ENCODE measurements at places on chromosomes 5 and 9.

GRCh38 chr9:16873126-16873802 is 2.8 kb upstream of the BNC2 start:
- DNase-seq, result no peak

- no peak for DNase-seq
Measured at GRCh38 chr5:171624396-171624795, 161.2 kb upstream of the SMIM23 start.

GRCh38 chr5:151708126-151708525 is 21.4 kb upstream of the SPARC start:
- no peak for DNase-seq

DNA sequence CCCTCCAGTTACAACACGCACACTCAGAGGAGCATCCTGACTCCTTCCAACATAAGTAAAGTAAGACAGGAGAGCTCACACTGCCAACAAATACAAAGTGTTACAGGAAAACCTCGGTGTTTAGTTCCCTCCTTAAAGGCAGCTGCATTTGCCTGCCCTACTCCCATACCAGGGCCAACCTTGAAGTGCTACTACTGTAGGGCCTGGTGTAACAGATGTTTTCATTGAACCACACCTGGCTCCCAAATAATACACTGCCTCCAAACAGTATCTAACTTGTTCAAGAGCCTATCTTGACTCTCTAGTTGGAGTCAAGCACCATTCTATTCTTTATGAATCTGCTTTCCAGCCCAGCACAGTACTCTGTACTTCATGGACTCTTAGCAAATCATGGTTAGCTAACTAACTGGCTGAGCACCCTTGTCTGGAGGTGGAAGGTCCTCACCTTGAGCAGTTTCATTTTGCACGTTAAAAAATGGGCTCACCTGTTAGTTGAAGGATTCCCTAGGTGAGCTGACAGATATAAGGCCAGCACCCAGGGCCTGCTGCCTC is 34.6 kb downstream of the TTC39B start:
- no peak for DNase-seq

DNA sequence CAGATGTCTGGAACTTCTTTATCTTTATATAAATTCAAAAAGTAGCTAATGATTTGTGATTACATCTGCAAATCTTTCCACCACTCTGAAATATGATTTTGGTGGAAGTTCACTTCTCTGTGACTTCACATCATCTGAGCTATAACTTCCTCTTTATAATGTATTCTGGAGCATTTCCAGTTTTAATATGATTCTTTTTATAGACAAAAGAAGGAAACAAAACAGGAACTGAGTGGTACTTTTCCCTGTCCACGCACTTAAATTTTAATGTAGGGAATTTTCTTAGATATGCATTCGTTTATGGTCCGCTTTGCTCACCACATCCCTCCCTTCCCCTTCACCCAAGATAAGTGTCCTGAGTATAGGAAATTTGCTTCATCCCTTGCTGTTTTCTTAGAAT is 333.5 kb downstream of the CHSY3 start:
- no peak for DNase-seq

DNA sequence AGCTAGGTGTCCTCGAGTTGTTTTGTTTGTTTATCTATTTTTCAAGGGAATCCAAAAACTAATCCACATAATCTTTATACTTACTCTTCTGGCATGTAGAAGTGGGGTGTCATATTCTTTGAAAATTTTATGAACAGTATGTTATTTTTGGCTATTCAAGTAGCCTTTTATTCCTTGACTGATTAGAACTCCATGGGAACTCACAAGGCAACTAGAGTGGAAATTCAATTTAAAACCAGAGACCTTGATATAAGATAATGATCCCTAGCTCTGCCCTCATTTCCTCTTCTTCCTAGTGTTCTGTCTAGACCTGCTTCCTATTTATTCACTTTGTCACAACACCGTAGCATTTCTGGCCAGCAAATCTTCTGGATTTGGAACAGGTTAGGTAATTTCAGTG is 1123.7 kb upstream of the C9orf72 start:
- DNase-seq, result no peak

DNA sequence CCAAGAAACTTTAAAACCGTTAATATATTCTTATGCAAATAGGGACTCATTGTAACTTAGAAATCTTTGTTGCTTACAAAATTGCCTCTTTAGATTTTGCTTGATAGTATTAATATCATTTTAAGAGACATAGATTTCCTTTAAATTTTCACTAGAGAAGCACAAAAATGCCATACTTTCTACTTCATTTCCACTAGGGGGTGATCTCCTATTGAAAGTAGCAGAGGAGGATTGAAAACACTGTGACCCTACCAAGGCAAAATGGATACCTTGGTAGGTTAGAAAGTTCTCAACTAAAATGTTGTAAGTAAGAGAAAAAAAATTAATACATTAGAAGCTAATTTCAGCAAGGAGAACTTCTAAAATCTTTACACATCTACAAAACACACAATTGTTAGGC is 204.9 kb downstream of the CHSY3 start:
- DNase-seq, result no peak

- no peak for DNase-seq
Measured at GRCh38 chr5:80141147-80141671, 106.1 kb downstream of the THBS4 start.

- no peak for DNase-seq
Measured at GRCh38 chr9:13904746-13905145, 409.2 kb downstream of the NFIB start.

DNA sequence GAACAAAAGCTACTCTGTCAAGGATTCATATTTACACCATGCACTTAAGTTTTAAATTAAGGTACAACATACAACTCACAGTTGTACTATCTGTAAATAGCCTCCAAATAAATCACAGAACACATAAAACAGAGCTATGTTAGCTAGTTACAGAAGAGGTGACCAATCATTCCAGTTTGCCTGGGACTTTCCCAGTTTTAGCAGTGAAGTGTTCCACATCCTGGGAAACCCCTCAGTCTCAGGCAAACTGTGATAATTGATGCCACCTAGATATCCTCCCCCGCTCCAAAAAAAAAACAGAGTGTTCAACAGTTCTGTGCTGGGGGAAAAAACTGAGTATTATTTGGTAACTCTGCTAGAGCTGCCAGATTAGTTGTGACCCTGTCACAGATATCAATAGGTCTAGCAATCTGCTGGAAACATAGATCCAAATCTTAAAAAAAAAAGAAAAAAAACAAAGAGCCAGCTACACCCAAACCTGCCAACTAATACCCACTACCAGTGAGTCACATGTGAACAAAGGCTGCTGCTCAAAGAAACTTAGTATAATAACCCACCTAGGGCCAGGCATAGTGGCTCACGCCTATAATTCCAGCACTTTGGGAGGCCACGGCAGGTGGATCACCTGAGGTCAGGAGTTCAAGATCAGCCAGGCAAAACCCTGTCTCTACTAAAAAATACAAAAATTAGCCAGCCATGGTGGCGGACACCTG is 5.7 kb downstream of the TBCA start:
- DNase-seq, result no peak

DNA sequence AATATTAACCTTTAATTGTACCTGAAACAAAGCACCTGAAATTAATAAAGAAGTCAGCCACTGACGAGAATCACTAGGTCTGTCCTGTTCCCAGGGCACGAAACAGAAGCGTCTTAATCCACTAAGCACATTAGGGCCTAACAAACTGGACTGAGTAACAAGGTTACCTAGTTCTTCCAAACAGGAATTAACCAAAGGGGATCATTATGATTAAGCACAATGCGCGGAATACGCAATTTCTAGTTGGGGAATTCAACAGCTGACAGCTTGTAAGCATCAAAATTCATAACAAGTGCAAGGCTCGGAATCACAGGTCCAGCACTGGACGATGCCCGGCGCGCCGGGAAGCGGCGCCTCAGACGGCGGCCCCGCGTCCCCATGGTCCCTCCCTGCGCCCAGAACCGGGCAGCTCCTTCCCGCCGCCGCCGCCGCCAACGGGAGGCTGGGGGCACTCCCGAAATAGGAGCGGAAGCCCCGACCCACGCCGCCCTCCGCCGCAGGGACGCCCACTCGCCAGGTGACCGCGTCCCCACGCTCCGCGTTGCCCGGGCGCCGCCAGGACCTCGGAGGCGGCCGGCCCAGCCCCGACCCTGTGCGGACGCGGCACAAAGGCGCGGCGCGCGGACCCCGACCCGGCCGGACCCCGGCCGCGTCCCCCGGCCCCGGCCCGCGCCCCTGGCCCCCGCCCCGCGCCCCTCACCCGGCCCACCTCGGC is 898 bp downstream of the CAMSAP1 start:
- no peak for DNase-seq

DNA sequence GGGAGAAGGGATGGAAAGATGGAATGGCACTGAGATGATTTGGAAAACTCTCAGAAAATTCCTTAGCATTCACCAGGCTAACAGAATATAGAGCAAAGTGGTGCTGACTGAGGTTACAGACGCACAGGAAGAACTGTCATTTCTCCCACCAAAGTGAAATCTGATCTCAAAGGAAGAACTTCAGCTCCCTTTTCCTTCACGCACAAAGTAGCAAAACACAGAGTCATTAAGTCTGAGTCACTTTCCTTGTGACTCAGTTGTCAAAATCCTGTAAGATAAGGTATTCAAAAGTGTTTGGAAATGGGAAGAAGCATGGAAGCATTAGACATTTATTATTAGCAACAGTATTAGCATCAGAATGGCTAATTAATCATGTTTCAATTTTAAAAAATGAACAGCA is 11.7 kb downstream of the MPDZ start:
- DNase-seq, result no peak

GRCh38 chr9:85884256-85884655 is 56.7 kb upstream of the NAA35 start:
- no peak for DNase-seq

GRCh38 chr9:116380496-116380995 is 227.0 kb downstream of the PAPPA start:
- DNase-seq, result no peak

DNA sequence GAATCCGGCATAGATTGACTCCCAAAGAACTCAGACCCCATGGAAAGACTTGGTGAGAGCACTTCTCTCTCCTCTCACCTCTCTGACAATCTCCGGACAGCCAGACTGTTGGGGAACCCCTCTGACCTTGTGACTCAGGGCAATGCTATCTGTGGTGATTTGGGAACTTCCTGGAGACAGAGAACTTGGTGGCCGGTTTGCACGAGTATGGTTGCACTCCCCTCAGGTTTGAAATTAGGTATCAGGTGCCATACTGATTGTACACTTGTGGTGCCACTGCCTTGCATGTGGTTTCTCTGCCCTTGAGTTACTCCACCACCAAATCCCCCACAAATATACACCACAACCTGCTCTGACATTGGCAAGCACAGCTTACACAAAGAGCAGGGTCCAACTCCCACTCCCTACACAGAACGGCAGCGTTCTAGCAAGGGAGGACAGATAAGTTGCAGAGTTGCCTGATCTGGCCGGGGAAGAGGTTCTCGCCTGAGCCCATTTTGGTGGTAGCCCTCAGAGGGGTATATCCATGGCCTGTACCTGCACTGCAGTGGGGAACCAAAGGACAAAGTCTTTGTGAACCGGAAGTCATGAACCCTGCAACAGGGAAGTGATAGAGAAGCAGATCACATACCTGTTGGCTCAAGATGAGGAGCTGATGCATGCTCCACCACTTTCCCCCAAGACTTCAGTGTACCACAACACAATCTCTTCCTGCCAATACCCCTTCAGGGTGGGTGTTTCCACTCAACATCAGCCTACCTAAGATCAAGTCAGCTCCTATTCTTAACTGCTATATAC is 255.1 kb downstream of the MCTP1 start:
- DNase-seq, result no peak

GRCh38 chr5:150412319-150413175 is at the start of gene CD74:
Gene CD74, minus strand, starts transcription at chr5:150412910. Its CDS starts 161 bp downstream, at chr5:150412749.
- DNase-seq, result peak; percentile 79

DNA sequence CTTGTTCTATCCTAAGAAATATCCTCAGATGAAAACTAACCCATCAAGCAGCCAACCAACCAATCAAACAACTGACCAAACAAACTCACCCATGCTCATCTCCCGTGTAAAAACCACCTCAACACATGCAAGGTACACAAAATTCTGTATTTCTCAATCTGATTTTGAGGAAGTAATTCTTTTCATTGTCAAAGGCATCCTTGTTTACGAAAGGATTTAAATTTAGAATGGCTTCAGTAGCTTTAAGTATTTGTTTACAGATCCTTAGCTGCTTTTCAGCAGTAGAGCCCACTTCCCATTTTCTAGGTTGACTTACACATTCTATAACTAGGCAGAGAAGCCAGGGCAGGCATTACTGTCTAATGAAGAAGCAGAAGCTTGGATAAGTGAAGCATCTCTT is 78.6 kb downstream of the NTRK2 start:
- DNase-seq, result no peak

DNA sequence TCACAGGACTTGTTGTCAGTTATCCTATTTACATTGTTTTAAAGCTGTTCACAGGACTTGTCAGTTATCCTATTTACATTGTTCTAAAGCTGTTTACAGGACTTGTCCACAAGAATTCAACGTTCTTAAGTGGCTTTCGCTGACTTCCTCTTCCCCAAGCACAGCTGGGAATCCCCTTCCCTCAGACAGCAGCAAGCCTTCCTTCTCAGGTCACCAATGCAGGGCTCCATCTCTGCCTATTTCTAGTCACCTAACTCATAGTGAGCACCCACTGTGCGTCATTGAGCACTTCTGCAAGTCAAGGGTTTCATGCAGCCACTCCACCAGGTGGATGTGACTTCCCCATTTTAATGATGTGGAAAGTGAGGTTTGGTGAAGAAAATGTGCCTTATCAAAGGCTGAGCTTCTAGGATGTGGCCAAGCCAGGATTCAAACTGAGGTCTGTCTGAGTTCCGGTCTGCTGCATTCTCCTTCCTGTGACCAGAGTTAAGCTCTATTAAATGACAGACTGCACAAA is 109.8 kb upstream of the ZNF462 start:
- DNase-seq, result no peak

DNA sequence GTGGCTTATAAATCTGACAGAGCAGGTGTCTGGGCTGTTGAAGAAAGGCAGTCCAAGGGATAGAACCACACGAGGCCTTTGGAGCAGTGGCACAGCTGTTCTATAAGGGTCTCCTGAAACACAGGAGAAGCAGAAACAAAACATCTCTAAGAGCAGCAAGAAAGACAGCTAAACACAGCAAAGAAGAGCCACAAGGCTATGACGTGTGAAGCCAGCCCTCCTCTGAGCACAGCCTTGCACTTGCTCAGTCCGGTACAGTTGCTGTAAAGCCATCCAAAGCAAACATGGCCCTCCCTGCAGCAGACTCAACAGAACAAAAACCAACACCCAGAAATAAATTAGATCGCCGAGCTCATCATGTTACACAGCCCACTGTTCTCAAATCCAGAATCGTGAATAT is 2.6 kb upstream of the GZMK start:
- no peak for DNase-seq

DNA sequence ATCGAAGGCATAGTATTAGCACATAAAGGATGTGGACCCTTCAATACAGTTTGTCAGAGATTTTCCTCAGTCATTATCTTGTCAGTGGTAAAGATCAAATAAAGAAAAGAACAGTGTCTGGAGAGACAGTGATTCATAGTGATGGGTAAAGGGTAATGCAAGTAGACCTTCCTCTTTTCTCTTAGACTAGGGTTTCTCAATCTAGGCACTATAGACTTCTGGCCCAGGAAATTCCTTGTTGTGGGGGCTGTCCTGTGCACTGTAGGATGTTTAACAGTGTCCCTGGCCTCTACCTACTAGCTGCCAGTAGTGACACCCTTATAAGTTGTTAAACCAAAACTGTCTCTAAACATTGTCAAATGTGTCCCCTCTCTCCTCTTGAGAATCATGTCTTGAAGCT is 6.9 kb downstream of the CAMK4 start:
- DNase-seq, result no peak

All from naive thymus-derived CD8-positive, alpha-beta T cell (primary cell).